ENCODE measurements at places on chromosomes 2 and 18. TPM values are rescaled to one million over a fixed set of nuclear protein-coding genes. Genes with fewer than 3 reads are reported as not detected.

Gene CKAP2L
- total RNA-seq = 2.1 TPM

Gene LAMA1
- total RNA-seq = 31.2 TPM

Gene VWA3B
- 0.09 TPM for total RNA-seq

Gene HOXD12
- not detected for total RNA-seq

Gene STEAP3
- 30.7 TPM for total RNA-seq

Gene ACOXL
- total RNA-seq = not detected

Gene ZNF385B
- not detected for total RNA-seq

Gene GKN1
- not detected for total RNA-seq

Gene BUB1
- 26.9 TPM for total RNA-seq

Gene LINC00305
- total RNA-seq = not detected

Gene CNPPD1
- total RNA-seq = 20.5 TPM

Gene CIB4
- not detected for total RNA-seq

Gene HADHB
- 113 TPM for total RNA-seq

Gene DLX2
- 0.09 TPM for total RNA-seq

Gene ZNF397
- total RNA-seq = 17.2 TPM

Gene RGPD4
- total RNA-seq = not detected

Gene GAL3ST2
- total RNA-seq = under 0.01 TPM

Gene SH3RF3
- total RNA-seq = 3.4 TPM

Gene SPATA3
- not detected for total RNA-seq

Gene LDLRAD4
- total RNA-seq = 4.1 TPM

Gene GPR155
- 6.6 TPM for total RNA-seq

Gene PLA2R1
- total RNA-seq = 8.0 TPM

Gene POMC
- total RNA-seq = 1.0 TPM

Gene BOK
- 21.7 TPM for total RNA-seq

Gene GPC1
- 102 TPM for total RNA-seq

Gene NIFK
- total RNA-seq = 83.7 TPM

Gene HAT1
- total RNA-seq = 28.8 TPM

Gene EVX2
- not detected for total RNA-seq
